Retinal pigment epithelial cell (primary cell): ENCODE measurements at places on chromosomes 1 and 21.

- no peak for DNase-seq
Observed at GRCh38 chr1:74328851-74329250, 93.7 kb downstream of the TNNI3K start.

GRCh38 chr1:190104961-190105360 is 372.7 kb downstream of the BRINP3 start:
- DNase-seq: no peak

DNA sequence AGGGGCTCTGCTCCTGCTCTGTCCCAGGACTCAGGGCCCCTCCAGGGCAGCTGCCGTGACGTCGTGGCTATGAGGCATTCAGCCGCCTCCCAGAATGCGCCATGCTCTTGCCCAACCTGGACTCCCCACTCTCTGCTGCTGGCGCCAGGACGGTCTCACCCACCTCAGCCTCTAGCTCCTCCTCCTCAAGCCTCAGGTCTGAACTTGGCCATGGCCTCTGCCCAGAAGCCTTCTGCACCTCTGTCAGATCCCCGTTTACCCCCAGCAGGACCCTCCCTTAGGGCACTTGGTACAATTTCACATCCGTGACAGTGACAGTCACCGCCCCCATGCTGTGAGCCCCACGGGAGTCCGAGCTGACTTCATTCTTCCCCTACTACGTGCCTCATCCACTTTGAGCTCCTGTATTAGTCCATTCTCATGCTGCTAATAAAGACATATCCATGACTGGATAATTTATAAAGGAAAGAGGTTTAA is 4.9 kb downstream of the CSTB start:
- DNase-seq: no peak

DNA sequence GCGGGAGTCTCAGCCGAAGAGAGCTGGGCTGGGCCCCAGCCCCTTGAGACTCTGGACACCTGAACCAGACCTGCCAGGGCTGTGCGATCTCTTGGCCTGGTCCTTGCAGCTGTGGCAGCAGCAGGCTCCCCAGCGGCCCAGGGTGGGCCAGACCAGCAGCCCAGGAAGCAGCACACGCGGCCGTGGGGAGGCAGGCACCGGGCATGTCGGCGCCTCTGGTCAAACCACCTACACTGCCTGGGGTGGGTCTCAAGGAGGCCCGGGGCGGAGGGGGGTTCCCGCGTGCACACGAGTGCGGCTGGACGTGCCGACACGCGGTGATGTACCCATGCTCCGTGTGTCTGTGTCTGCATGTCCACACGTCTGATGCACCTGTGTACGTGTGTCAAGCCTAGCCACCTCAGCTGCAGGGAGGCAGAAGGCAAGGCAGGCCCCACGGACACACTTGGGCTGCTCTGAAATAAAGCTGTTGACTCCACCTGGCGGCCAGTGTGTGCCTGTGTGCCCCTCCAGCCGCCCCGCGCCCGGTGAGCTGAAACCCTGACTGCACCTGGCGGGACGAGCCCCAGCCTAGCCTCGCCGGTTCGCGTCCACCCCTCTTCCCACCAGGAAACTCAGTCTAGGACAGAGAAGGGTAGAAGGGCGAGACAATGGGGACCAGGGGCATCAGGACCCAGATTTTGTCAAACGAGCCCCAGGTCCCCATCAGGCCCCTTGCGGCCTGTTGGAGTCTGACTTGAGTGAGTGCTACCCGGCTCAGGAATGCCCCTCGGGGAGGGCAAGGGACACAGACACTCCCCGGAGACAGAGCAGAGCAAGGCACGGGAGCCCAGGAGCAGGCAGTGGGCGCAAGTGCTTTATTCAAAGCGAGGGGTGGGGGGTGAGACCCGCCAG is 11.6 kb downstream of the SCNN1D start:
- DNase-seq: no peak

DNA sequence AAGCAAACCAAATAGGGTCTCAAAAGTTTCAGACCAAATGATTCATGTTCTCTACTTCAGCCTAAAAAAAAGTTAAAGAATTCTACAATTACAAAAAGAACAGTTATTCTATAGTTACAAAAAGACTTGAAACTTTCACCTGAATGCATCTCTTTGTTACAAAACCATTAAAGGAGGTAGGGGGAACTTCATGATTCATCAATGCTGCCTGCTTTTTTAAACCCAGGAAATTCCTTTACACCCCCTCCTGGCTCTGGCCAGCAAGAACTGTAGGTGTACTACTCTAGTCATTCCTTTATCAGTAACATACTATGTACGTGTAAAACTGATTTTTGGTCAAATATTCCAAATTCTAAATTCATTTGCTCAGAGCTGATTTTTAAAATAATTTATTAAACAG is 5.0 kb downstream of the FAF1 start:
- DNase-seq: no peak

DNA sequence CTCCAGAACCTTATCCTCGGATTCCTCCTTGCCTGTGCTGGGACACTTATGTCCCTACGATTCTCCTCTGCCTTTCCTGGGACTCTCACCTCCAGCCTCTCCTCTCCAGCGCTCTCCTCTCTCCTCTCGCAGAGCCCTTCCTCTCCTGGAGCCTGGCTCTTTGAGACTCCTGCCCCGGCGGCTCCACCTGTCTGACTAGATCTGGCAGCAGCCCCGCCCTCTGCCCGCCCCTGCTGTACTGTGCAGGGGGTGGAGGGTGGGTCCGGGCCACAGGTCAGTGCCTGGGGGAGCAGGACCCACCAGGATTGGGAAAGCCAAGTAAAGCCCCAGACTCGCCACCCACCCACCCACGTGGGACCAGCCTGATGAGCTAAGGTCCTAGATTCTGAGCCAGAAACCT is 1.6 kb downstream of the ELOVL1 start:
- DNase-seq: no peak

DNA sequence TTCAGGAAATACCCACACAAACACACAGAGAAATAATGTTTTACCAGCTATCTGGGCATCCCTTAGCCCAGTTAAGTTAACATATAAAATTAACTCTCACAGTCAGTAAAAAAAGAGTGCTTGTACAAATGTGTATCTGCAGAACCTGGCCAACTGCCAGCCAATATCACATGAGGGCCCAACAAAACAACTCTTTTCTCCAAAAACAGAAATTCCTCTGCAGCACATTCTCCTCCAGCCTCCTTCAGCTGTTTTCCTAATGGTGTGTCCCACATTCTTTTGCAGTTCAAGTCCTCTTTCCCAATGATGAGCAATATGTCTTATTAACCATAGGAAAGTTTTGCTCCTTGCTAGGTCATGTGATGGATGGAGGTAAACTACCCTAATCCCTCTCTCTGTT is 75.5 kb downstream of the LRRC7 start:
- no peak for DNase-seq

- DNase-seq: no peak
Observed at GRCh38 chr1:20721117-20722061, 3.6 kb upstream of the KIF17 start.

- no peak for DNase-seq
Observed at GRCh38 chr1:46493316-46494032, 3.8 kb downstream of the DMBX1 start.

DNA sequence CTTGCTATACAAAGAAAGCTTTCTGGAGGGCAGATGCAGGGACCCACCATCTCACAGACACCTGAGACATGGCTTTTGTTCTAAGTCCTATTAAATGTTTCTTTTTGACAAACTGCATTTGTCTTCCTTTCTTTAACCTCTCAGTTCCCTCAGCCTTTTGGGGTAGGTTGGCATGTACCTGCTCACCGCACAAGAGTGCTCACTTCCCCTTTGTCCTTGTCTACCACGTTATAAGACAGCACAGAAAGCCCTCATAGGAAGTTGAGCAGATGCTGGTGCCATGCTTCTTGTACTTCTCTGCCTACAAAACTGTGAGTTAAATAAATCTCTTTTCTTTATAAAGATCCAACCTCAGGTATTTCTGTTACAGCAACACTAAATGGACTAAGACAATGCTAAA is 31.9 kb upstream of the RGS21 start:
- DNase-seq: no peak

DNA sequence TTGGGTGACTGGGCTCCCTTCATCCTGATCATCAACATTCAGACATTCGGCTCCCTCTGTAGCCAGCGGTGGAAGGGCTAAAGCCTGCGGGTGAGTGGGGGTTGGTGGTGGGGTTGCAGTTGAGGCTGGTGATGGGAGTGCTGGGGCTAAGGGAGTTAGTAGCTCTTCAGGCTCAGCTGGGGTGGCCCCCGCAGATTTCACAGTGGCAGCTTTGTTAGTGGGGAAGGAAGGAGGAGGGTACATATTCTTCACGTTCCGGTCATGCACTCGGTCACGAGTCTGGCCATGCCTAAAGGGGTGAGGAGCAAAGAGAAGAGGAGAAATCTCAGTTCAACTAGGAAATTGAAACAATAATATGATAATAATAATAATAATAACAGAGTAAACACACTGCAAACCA is 6.8 kb downstream of the PSMB4 start:
- DNase-seq: no peak

DNA sequence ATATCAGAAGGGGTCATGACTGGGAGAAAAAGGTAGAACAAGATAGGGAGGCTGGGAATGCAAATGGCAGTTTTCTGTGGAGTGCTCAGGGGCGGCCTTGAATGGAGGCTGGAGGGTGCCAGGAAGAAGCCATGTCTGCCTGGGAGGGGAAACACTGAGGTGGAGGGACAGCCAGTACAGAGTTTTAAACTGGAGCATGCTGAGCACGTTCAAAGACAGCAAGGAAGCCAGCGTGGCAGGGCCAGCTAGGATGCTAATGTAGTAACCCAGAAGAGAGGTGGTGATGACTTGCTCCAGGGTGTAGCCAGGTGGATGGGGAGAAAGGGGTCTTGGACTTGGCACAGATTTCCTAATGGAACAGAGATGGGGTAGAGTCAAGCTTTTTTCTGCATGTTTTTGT is 445.8 kb upstream of the VAMP3 start:
- DNase-seq: no peak

DNA sequence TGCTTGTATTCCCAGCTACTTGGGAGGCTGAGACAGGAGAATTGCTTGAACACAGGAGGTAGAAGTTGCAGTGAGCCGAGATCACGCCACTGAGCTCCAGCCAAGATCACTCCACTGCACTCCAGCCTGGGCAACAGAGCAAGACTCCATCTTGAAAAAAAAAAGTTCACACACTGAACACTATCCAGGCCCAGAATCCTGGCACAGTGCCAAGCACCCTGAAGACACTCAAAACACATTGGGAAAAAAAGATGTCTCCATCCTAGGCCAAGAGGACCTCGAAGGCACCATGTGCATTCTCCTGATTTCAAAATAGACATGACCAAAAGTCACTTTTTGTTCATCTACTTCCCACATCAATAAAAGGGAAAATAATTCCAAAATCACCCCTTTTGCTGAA is 38.7 kb downstream of the SLC9A1 start:
- no peak for DNase-seq

GRCh38 chr1:66351478-66351877 is 182.5 kb upstream of the SGIP1 start:
- DNase-seq: no peak

- DNase-seq: no peak
Observed at GRCh38 chr1:98559291-98559690, 102.2 kb upstream of the SNX7 start.

DNA sequence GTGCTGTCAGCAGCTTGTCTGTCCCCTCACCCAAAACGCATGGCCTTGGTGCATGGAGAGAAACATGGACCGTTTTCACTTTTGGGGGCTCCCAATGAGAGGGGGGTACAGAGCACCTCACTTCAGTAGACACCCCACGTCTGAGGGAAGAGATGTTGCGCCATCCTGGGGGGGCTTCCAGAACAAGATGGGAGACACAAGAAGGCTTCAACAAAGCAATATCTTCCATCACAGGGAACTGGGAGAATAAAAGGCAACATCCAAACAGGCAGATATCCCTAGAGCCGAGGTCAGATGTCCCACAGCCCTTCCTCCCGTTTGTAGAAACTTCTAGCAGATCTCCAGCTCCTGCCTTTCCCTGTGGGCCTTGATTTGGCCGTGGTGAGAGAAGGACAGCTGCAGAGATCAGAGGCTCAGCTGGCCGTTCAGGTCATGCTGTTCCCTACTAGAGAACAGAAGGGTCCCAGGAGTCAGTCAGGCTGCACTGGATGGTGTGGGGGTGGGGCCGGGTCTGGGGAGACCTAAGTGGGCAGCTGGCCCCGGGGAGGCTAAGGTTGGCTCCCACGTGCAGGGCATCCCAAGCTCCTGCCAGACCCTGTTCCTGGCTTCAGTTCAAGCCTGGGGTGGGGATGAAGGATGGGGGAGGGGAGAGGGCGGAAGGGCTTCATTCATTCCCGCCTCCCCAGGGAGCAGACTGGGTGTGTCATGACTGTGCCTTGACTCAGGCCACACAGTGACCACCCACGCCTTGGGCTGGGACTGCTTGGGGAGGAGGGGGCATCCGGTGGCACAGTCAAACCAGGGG is 4.4 kb downstream of the PLOD1 start:
- DNase-seq: no peak

DNA sequence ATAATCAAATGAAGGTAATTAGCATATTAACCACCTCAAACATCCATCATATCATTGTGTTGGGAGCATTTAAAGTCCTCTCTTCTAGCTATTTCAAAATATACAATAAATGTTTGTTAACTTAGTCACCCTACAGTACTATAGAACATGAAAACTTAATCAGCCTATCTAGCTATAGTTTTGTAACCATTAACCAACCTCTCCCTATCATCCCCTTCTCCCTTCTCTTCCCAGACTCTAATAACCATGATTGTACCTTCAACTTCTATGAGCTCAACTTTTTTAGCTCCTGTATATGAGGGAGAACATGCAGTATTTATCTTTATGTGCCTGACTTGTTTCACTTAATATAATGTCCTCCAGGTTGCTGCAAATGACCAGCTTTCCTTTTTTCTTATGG is 54.0 kb downstream of the RAVER2 start:
- no peak for DNase-seq

GRCh38 chr1:204977318-204977717 is 65.7 kb upstream of the CNTN2 start:
- DNase-seq: no peak

- no peak for DNase-seq
Observed at GRCh38 chr21:44919913-44920693, 596 bp downstream of the ITGB2 start.

- DNase-seq: no peak
Observed at GRCh38 chr1:61461406-61462384, 263.2 kb downstream of the TM2D1 start.

- DNase-seq: no peak
Observed at GRCh38 chr1:10497109-10497508, 22.4 kb downstream of the PEX14 start.

GRCh38 chr1:207030522-207031009 is 2.0 kb downstream of the C1orf116 start:
- no peak for DNase-seq

GRCh38 chr1:163174524-163175437 is 27.9 kb downstream of the RGS5 start:
- no peak for DNase-seq

GRCh38 chr1:115832651-115833050 is 8.3 kb downstream of the NHLH2 start:
- DNase-seq: no peak
